ENCODE measurements at places on chromosomes 1 and 21.

DNA sequence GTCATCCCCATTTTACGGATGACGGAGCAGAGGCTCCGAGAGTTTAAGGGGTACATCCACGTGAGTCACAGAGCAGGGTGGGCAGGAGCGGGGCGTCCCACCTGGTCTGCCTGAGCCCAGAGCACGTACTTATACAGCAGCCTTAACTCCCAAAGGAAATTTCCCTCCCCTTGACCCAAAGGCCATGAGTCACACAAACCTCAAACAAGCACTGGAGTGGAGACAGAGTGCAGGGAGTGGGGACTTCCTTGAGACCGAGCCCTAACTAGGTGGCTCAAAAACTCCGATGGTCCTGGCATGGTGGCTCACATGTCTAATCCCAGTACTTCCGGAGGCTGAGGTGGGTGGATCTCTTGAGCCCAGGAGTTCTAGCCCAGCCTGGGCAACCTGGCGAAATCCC is 141.6 kb upstream of the KLHDC7A start:
- DNase-seq = no peak

- no peak for DNase-seq
Observed at GRCh38 chr1:156308078-156308477, 9.0 kb upstream of the VHLL start.

DNA sequence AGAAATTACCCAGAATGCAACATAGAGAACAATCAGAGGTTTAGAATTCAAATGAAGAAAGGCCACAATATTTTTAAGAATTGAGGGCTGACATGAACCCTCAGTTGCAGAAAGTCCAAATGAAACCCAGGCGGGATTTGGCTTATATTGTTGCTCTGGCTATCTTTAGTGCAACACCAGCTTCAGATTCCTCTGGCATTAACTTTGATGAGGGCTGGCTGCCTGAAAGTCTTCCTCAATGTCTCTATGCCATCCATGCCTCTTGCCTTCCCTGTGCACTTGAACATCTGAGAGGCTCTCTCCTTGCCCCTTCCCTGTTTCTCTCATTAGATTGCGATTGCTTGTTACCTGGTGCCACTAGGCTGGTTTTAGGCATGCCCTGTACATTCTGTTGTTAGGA is 31.2 kb upstream of the DPT start:
- DNase-seq = no peak

GRCh38 chr1:29171089-29171488 is 10.6 kb downstream of the SRSF4 start:
- DNase-seq = no peak

- DNase-seq = no peak
Observed at GRCh38 chr1:43427524-43427923, 26.2 kb downstream of the HYI start.

- no peak for DNase-seq
Observed at GRCh38 chr1:161260376-161261260, 2.1 kb downstream of the PCP4L1 start.
